ENCODE measurements at places on chromosomes 6 and 20.

GRCh38 chr6:35094183-35094582 is 47.0 kb downstream of the TCP11 start:
- DNase-seq = no peak

- no peak for DNase-seq
These were observed 17.9 kb downstream of the CASS4 start for GRCh38 chr20:56429941-56430340.

GRCh38 chr20:62427172-62428001 is at the start of gene RBBP8NL:
RBBP8NL (minus strand) TSS chr20:62427539; CDS start chr20:62419647, 7,892 bp downstream.
- DNase-seq = no peak

- no peak for DNase-seq
These were observed 260.0 kb downstream of the MMUT start for GRCh38 chr6:49202924-49203536.

DNA sequence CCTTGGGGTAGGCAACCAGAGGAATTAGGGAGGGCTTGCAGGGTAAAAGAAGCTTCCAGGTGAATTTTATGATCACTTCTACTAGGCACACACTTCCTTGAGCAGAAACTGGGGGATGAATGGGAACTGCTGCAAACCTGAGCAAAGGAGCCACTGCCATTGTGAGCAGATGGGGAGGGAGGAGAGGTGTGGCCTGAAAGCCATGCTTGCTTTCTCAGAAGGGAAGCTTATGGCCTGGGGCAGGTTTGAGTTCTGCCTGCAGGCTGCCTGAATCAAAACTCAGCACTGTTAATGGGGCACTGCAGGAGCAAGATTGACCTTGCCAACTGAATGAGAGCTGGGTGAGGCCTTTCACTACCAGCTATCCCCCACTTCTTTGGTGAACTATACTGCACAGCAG is 328.1 kb downstream of the NKAIN2 start:
- DNase-seq = no peak

DNA sequence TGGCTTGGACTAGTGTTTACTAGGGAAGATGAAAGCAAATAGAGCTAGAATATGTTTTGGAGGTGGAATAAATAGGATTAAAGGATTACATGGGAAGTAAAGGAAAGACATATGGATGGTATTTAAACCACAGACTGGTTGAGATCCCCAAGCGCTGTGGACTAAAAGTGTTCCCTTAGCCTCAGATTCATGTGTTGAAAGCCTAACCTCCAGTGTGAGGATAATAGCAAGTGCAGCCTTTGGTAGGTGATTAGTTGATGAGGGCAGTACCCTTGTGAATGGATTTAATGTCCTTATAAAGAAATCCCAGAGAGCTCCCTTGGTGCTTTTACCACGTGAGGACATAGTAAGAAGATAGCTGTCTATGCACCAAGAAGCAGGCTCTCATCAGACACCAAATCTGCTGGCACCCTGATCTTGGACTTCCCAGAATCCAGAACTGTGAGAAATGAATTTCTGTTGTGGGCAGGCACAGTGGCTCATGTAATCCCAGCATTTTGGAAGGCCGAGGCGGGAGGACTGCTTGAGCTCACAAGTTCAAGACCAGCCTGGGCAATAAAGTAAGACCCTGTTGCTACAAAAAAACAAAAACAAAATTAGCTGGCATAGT is 57.3 kb upstream of the MCM9 start:
- DNase-seq = no peak

GRCh38 chr6:36962874-36963273 is 8.3 kb downstream of the PI16 start:
- peak; percentile 61 for DNase-seq

- DNase-seq = no peak
These were observed 3.2 kb upstream of the MCCD1 start for GRCh38 chr6:31525553-31525931.

- DNase-seq = peak; percentile 83
These were observed 96.3 kb downstream of the RFPL4B start for GRCh38 chr6:112443179-112444065.

GRCh38 chr6:106510090-106510970 is 119.0 kb downstream of the RTN4IP1 start:
- DNase-seq = peak; percentile 52

- DNase-seq = no peak
These were observed 281.9 kb downstream of the UTRN start for GRCh38 chr6:144566868-144567615.

DNA sequence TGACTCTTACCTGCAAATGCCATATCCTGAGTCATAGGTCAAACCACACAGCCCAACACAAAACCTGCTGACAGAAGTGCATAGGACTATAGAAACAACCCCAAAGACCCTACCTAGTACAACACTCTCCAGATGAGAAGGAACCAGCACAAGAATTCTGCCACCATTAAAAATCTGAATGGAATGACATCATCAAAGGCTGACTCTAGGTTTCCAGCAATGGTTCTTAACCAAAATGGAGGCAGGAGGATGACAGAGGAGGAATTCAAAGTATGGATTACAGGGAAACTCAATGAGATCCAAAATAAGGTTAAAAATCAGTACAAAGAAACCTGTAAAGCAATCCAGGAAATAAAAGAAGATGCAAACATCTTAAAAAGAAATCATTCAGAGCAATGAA is 31.2 kb downstream of the OR14J1 start:
- no peak for DNase-seq

DNA sequence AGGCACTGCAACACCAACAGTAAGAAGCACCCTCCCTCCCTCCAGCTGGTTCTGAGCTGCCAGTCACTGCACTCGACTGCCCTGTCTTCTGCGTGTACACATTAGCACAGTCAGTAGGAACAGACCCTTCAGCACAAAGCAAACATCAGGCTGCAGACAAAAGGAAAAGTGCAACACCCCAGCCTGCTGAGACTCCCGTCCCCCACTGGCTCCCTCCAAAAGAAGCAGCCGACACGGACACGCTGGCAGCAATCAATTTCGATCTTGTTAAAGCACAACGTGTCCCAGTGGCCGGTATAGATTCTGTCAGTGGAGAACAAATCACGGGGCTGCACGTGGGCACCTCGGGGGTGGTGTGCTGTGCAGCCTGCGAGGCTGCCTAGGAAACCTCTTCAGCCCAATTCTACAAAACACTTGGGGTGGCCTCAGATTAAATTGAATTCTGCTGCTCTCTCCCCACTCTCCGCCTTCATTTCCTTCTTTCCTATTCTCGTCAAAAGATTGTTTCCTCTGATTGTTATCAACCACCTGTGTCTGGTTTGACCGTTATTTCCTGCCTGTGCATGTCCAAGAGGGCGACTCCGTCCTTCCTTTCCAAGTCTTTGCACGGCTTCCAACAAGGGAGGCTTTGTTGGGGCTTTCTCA is 38.7 kb downstream of the TRAF3IP2 start:
- no peak for DNase-seq

- DNase-seq = peak; percentile 82
These were observed 144.7 kb upstream of the ZNF217 start for GRCh38 chr20:53738039-53738944.

DNA sequence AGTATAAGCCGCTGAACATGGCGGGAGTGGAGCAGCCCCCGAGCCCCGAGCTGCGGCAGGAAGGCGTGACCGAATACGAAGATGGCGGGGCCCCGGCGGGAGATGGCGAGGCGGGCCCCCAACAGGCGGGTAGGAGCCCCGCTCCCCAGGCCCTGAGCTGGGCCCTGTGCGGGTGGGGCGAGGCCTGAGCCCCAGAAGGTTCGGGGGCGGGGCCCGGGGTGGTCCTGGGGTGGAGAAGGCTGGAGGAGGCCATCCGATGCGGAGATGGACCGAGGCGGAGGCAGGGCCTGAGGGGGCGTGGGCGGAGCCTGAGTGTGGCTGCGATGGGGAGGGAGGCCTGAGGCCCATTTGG is 7.1 kb downstream of the L3MBTL1 start:
- peak; percentile 27 for DNase-seq

DNA sequence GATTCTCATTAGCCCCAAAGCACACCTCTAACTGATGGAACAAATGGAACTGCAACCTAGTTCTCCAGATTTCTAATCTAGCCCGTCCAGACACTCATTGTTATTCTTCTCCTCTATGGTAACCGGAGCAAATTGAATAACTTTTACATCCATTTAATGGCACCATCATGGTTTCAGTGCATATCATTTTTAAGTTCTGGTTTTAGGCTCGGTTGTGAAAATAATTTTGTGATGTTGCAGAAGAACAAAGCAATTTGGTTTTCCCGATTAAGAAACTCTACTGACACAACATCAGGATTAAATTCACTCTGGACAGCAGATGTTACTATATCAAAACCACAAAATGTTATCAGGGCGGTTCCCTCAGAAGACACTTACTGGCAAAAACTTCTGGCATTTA is 42.5 kb upstream of the HBS1L start:
- DNase-seq = no peak

DNA sequence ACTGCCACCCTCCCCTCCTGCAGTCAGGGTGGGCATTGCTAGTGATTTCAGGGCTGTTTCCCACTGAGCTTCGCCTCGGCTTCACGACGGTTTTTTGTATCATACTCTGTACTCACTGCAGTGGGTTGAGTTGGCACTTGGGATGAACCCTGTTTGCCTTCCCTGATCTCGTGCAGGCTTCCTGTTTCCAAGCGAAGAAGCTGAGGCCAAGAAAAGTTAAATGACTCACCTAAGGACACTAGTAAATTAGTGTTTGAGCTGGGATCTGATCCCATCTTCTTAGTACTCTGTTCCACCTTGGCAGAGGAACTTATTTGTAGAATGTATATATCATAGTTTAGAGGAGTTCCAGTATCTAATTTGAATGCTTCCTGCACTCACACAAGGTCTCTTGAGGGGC is 50.3 kb upstream of the VSTM2L start:
- DNase-seq = no peak

GRCh38 chr6:32355018-32355417 is 16.7 kb downstream of the TSBP1 start:
- no peak for DNase-seq

DNA sequence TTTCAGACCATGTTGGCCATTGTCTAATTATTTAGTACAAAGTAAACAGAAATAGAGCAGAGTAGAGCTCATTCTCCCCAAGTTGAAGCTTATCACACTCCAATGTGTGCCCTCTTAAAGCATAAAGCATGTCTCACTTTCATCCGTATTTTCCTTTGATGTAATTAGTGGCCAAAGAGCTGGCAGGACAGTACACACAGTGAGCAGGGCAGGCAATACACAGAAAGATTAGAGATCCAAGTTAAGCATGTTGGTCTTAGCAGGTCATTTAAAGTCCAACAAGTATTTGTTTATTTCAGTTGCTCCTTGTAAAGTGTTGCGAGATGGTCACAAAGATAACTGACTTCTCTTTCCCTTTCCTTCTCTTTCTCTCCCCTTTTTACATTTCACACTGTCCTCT is 47.2 kb downstream of the RFX6 start:
- DNase-seq = no peak

DNA sequence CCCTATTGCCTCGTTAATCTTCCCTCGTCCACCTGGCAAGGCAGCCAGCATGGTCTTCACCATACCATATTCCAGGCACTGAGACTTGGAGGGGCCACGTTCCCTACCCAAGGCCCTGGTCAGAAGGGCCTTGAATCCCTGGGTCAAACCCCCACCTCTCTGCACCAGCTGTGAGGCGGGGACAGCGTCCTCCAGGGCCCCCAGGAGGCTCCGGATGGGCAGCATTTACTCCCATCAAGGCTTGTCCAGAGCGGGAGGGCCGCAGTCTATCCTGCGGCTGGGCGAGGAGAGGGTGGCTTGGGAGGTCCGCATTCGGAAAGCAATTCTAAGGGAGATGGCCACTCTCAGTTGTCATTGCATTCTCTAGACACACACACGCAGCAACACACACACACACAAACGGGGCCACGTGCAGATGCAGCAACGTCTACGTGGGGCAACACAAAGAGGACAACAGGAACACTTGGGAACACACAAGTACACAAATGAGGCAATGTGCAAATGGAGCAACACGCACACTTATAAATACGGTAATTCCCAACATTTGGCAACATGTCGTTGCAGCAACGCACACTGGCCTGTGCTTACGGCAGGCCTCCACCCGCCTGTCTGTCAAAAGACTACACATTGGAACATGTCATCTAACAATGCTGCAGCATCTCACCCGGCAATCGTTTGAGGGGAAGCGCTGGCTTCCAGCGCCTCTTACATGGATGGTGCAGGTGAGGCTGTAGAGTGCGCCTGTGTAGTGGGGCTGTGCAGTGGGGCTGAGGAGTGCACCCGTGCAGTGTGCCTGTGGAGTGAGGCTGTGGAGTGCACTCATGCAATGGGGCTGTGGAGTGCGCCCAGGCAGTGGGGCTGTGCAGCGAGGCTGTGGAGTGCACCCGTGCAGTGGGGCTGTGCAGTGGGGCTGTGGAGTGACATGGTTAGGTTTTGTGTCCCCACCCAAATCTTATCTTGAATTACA is 12.9 kb upstream of the NTSR1 start:
- DNase-seq = no peak

DNA sequence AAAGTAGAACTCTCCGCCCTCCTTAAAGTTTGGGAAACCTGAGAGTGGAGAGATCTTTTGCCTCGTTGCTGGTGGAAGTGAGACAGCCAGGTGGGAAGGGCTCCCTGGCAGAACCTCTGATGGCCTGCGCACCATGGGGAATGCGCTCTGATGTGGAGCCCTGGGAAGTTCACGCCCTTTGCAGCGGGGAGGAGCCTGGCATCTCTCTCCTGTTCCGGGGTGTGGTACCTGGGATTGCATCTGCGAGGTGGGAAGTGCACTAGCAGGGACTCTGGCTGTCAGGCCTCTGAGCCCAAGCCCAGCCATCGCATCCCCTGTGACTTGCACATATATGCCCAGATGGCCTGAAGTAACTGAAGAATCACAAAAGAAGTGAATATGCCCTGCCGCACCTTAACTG is 159.8 kb downstream of the AKAP7 start:
- no peak for DNase-seq

GRCh38 chr6:124022641-124023040 is 219.0 kb downstream of the NKAIN2 start:
- no peak for DNase-seq

DNA sequence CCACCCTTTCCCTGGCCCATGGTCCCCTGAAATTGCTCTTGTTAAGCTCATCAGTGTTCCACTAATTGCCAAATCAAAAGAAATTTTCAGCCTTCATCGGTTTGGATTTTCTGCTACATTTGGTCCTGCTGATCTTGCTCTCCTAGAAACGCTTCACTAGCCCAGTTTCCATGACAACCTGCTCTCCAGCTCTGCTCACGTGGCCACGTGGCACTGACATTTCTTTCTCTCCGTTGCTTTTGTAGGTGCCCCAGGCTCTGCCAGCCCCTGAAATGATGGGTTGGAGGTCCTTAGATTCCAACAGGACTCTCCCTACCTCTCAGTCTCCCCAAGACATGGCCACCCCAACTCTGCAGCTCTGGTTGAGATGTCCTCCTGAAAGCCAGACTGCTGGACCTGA is 45.8 kb upstream of the NNAT start:
- DNase-seq = no peak
